ENCODE measurements at places on chromosomes 11 and 22. TPM values are rescaled to one million over a fixed set of nuclear protein-coding genes. Genes with fewer than 3 reads are reported as not detected.

Gene RPLP2
- total RNA-seq: 99.4 TPM

Gene GRIA4
- total RNA-seq: 1.2 TPM

Gene KRTAP5-2
- not detected for total RNA-seq

Gene MEI1
- total RNA-seq: not detected

Gene CTSW
- not detected for total RNA-seq

Gene MOGAT2
- not detected for total RNA-seq

Gene LGALS12
- total RNA-seq: not detected

Gene TIMP3
- total RNA-seq: 329 TPM

Gene ACR
- not detected for total RNA-seq

Gene P2RY2
- total RNA-seq: 0.18 TPM

Gene KCNK4
- total RNA-seq: not detected

Gene ADM2
- 8.0 TPM for total RNA-seq

Gene PTGDR2
- not detected for total RNA-seq

Gene DMC1
- 1.3 TPM for total RNA-seq

Gene HOATZ
- total RNA-seq: not detected

Gene TRAPPC4
- 79.9 TPM for total RNA-seq

Gene KAT5
- total RNA-seq: 59.1 TPM

Gene NXPE4
- total RNA-seq: not detected

Gene GPR83
- not detected for total RNA-seq

Gene DCHS1
- total RNA-seq: 5.2 TPM

Gene CRACR2B
- 1.3 TPM for total RNA-seq

Gene NADSYN1
- 50.9 TPM for total RNA-seq

Gene MFNG
- total RNA-seq: 0.36 TPM

Gene PTPRCAP
- total RNA-seq: 0.45 TPM

Gene ZNF214
- 2.9 TPM for total RNA-seq

Gene H19
- total RNA-seq: 1,460 TPM

Gene OR52I1
- total RNA-seq: not detected

Gene OVOL1
- total RNA-seq: not detected

Gene SHISAL1
- 11.4 TPM for total RNA-seq

Gene PKP3
- 1.3 TPM for total RNA-seq

Gene TRPM5
- total RNA-seq: not detected

Gene ARVCF
- 12.9 TPM for total RNA-seq

Gene PHF21B
- total RNA-seq: not detected

Gene SERPING1
- total RNA-seq: 77.0 TPM

Gene MIOX
- not detected for total RNA-seq

Gene ARHGEF17
- total RNA-seq: 30.3 TPM

Gene ENTHD1
- total RNA-seq: not detected

Gene CASP5
- total RNA-seq: not detected

Gene OR52H1
- 0.81 TPM for total RNA-seq

Gene SMIM35
- not detected for total RNA-seq

Gene SCN3B
- not detected for total RNA-seq

Gene UCP3
- total RNA-seq: 0.54 TPM

Gene RANBP1
- 191 TPM for total RNA-seq

Gene GGTLC3
- total RNA-seq: not detected

Gene GAB4
- total RNA-seq: not detected

Gene PRR5L
- 0.54 TPM for total RNA-seq

Gene SCUBE1
- not detected for total RNA-seq

Gene SEPTIN3
- not detected for total RNA-seq

Gene MUC6
- total RNA-seq: not detected

Gene DEPDC7
- total RNA-seq: 3.5 TPM

Gene CD6
- total RNA-seq: not detected

Gene OR52A1
- total RNA-seq: not detected

Gene TSPAN32
- total RNA-seq: 0.33 TPM

Gene OR11H1
- total RNA-seq: not detected

Gene NAGA
- total RNA-seq: 14.8 TPM

Data from fibroblast of the aortic adventitia (primary cell).